NCI-H187 (cell line): ENCODE measurements at places on chromosomes 7 and 10.

DNA sequence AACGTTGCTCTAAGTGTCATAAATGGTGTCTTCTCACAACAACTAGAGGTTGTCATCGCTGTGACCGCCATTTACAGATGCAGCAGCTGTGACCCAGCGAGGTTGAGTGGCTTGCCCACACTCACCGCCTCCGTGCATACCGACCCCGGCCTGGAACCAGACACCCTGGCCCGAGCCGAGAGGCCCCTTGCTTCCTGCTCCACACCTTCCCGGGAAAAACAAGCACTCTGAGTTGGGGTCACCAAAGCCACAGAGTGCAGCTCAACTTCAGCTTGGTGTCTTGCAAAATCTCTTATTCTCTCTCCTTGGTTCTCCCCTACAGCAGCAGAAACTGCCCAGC, 115.7 kb upstream of the PPP2R2D start:
- no peak for DNase-seq

DNA sequence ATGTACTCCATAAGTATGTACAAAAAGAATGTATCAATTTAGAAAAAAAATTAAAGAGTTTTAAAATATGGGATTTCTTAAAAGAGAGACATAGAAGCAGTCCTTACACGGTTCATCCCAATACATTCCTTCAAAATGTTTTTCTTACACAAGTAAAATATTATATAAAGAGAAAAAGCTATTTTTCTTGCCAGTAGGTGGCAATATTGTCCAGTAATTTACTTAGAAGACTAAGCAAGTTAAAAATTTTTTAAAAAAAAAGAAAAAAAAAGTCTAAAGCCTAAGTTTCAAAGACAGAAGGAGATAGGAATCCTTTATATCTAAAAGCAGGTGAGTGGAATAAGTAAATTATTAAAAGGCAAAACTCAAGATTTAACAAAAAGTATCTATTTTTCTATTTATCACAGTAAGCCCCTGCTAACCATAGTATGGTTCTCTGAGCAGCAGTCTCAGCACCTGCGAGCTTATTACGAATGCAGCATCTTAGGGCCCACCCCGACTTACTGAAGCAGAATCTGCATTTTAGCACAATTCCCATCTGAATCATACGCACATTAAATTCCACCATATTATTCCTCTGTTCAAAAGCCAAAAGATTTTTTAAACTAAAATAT, 240.6 kb downstream of the DGKI start:
- no peak for DNase-seq

DNA sequence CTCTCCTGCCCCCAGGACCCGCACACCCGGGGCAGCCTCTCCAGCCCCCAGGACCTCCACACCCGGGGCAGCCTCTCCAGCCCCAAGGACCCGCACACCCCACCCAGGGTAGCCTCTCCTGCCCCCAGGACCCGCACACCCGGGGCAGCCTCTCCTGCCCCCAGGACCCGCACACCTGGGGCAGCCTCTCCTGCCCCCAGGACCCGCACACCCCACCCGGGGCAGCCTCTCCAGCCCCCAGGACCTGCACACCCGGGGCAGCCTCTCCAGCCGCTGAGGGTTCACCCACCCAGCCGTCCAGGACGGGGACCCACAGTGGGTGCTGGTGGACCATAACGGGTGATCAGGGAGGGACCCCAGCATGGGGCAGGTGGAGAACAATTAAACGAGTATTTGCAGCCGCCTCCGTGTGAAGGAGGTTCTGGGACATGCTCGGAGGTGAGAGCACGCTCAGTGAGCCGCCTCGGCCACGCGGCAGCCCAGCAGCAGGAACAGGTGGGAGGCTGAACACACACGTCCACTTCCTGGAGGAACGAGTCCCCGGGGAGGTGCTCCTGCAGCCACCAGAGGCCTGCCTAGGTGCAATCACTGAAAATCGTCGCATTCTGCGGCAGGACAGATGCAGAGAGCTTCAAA, 107.9 kb downstream of the PDGFA start:
- DNase-seq, result no peak

GRCh38 chr7:135974667-135975066, 2.5 kb downstream of the MTPN start:
- DNase-seq, result no peak

DNA sequence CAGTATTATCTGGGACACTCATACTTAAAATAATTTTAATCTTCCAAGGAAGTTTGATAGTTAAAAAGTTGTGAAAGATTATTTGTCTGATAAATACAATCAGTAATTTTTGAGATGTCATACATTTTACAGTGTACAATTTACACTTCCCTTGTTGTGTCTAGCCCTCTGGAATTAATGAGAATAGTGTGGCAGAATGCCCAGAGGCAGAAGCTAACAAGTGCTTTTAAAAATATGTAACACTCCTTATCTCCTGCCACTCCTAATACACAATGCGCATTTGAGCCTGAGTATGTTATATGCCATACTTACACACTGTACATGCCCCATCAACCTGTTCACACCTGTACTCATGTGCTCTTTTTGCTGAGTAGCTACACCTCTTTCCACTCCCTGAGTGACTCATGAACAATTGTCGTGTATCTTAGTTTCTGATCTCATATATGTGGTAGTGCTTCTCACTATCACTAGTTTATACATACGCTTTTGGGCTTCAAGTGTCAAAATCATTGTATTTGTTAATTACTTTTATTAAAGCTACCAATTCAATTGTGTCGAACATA, 106.9 kb upstream of the GNAI1 start:
- DNase-seq, result no peak

DNA sequence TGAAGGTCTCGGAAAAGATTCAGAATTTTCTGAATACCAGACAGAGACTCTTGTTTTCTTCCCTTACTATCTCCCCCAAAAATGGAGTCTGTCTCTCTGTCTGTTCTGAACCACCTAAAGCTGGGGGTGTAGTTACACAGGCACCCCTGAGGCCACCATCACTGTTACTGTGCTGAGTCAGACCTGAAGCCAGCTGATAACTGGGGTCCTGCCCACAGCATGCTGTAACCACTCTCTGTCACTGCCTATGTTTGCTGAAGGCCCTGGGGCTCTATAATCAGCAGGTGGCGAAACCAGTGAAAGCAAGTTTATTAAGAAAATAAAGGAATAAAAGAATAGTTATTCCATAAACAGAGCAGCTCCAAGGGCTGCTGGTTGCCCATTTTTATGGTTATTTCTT, 575.2 kb upstream of the POT1 start:
- no peak for DNase-seq

DNA sequence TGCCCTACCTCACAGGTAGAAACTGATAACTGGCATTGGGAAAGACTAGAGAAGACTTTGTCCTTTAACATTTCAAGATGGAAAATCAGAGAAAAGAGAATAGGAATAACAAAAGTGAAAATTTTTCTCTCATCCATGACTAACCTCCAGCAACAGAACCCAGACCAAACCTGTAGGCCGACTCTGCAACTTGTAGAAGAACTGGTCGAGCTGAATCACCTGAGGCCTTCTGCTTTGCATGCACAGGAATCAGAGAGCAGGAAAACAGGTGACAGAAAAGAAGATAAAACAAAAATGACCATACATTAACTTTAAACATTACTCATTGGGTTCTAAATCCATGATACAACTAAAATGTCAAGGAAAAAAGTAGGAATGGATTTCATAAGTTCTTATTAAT, 137.1 kb downstream of the SLC25A13 start:
- DNase-seq, result no peak

GRCh38 chr10:68403701-68404100, 3.4 kb downstream of the RUFY2 start:
- DNase-seq, result no peak

- no peak for DNase-seq
Measured at GRCh38 chr10:33423154-33423529, 88.7 kb upstream of the NRP1 start.

DNA sequence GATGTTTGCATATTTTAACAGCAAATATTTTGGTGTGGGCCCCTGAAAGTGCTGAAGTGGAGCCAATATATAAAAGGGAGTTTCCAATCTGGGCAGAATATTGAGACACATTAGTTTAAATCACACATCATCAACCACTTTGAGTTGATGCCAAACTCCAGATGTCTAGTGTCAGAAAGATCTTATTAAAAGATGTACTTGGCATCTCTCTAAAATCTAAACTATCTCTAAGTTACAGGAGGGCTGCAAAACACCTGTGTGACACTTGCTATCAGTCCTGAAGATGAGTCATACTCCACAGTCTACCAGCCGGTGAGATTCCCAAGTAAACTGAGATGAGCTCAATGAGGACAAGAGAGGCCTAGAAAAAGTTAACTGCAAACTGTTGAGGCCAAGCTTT, 11.4 kb downstream of the JAZF1 start:
- DNase-seq, result no peak

GRCh38 chr7:157876469-157877285, 539.9 kb downstream of the DNAJB6 start:
- DNase-seq, result no peak

DNA sequence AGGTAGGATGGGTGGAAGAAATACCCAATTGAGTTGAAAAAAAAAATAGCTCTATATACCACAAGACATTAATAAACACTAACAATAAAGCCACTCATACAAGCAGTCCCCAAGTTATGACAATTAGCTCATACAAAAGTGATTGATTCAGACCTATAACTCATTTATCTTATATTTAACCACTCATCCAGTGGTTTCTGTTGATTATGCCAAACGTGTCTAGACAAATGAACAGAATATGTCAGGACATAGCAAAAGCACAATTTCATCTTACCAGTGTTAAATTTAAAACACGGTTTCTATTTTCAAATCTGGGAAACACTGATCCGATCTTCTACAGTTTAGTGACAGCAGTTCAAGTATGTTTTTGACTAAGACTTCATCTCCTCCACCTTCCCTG, 17.0 kb downstream of the ABI1 start:
- DNase-seq, result no peak

- no peak for DNase-seq
Measured at GRCh38 chr7:129213828-129214227, 11.0 kb upstream of the AHCYL2 start.

DNA sequence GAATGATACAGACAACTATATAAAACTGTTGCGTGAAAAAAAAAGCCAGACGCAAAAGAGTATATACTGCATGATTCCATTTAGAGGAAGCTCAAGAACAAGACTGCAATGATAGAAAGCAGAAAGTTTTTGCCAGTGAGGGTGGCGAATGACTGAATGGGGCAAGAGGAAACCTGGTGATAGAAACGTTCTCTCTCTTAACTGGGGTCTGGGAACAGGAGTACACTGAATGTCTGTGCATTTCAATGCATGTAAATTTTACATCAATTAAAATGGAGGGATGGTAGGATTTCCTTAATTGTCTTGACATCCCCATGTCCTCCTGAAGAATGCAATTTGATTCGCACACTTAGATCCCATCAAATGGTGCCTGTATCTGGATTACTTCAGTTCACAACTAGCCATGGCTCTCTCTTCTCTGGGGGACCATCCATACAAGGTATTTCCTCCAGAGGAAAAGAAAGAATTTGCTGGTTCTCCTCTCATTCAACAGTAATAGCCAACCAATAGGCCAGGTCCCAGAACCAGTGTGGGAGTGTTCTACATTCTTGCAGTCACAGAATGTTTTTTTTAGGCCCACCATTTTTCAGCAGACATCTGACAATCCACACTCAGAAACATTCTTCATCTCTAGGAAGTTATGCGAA, 221.0 kb upstream of the KLF14 start:
- DNase-seq, result no peak

DNA sequence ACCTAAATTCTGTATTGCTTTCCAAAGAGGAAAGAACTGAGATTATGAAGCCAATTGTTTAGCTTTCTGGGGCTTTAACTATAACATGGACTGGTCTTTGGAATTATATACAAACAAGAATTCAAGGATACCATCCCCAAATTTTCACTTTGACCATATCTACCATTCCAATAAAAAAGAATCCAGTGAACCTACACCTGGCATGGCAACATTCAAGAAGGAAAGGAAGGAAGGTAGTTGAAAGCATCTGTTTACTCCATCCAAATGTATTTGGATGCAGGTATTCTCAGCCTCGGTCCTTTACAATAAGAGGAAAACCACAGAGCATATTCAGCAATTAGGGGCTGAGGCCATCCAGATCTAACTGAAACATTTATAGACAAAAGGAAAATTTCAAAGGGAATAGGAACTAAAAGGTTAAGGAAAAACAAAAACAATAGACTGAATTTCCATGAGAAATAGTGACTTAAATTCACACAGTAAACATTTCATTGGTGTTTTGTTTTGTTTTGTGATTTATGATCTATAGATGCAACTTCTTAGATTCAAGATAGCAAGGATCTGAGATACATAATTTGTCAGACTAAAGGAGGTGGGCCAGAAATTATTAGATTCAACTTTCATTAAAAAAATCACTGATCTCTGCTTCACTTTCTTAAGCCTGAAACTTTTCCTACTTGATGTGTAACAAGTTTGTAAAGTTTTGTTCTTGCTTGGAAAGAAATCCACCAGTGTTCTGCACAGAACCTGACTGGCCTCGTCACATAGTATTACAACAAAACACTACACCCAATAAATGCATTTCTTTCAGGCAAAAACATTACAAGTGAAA, 12.7 kb downstream of the SKIDA1 start:
- DNase-seq, result no peak

DNA sequence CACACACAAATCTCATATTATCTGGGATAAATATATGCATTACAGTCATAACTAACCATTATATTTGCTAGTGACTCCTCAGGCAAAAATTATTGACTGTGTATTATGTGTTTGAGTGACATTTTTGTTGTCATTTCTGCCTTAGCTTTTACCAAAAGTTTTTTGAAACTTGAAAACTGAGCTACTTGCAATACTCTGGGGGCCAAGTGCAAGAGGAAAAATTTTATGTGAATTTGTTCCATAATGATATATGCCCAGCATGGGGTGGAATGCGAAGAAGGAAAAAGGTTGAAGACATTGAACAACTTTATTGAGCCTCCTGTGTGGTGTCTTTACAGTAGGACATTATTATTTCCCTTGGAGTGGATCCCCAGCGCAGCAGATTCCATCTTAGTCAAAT, 176.8 kb upstream of the FERD3L start:
- no peak for DNase-seq

- DNase-seq, result no peak
Measured at GRCh38 chr10:126732308-126732707, 61.8 kb upstream of the C10orf90 start.

DNA sequence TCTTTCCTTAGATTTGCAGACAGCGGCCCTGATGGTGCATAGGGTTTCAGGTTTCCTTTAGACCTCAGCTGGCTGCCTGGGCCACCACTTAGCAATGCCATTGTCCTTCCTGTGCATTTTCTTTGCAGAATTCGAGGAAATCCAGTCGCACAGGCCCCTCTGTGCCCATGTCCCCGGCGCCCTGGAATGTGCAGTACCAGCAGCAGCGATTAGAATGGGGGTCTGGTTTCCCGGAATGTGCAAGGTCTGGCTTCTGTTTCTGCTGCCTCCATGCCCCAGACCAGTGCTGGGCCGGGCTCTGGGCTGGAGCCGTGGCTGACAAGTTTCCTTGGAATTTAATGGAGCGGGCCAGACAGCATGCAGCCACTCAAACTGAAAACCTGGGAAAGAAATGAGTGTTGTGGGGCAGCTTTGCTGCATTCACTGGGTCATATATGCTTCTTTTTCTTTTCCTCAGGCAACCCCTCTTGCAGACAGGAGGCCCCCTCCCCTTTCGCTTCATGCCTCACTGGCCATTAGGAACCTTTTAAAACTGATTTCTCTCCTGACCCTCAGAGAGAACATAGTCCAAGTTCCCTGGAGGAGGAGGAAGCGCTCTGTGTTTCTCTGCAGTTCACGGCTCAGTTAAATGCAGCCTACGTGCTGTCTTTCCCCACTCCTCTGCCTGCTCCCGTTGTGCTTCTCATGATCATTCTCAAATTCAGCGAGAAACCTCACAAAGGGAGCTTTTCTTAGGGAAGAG, 14.4 kb downstream of the HTRA1 start:
- no peak for DNase-seq

GRCh38 chr10:71623098-71623985, 96.2 kb downstream of the C10orf105 start:
- DNase-seq, result no peak

- DNase-seq, result no peak
Measured at GRCh38 chr10:123804716-123805115, 86.9 kb downstream of the CPXM2 start.
